ENCODE measurements at places on chromosomes 5 and 9.

DNA sequence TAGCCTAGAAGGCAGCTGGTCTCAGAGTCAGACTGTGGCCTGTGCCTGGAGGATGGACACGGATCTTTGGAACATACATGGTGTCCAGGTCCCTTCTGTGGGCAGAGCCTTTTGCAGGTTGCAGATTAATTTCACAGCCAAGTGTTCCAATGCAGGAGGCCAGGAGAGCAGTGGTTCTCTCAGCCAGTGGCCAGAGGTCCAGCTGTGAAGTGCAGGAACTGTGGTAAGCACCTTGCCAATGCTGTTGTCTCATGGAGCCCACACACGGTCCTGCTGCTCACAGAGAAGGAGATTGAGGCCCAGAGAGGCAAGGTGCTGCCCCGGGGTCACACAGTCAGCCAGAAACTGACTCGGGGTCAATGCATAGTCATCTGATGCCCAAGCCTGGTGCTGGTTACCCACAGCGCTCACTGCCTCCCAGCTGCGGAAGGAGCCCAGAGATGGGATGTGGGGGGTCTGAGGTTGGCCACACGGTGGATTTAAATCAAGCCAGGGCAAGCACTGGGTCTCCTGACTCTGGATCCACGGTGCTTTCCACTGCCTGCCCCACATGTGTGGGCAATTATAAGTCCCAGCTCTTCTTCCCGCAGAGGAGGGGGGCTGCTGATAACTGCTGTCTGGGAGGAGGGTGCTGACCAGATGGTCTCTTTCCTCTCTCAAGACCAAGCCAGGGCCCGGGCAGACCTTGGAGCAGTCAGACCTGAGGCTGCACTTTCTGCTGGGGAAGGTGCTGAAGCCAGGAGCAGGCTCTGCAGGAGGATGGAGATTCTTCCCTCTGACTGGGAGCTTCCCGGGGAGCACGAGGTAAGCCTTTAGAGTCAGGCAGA, 2.8 kb downstream of the PDGFRB start:
- DNase-seq: no peak

- DNase-seq: no peak
These were observed 35.2 kb upstream of the PITX1 start for GRCh38 chr5:135069016-135069770.

DNA sequence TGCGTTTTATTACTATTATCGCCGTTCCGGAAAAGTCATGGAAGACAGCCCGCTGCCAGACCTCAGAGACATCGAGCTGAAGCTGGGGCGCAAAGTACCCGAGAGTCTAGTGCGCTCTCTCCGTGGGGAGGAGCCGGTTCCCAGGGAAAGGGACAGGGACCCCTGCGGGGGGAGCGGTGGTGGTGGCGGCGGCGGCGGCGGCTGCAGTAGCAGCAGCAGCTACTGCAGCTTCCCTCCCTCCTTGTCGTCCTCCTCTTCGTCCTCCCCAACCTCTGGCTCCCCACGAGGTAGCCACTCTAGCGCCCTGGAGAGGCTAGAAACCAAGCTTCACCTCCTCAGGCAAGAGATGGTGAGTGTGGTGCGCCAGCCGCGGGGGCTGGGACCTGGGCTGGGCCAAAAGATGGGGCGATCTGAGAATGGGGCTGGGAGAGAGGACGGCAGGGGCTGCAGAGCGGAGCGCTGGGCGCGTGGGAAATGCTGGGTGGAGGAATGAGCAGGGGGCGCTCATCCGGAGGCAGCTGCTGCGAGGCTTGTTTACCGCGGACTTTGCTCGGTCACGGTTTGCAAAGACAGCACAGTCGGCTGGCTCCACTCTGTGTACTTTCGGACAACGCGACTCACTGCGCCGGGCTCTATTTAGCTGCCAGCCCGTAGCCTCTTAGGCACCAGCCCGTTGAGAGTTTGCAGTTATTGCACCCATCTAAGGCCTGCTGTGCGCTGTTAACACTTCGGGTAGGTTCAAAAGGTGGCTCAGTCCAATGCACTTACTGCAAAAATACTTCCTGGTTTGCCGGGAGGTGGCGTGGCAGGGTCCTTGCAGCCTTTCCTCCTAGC, 1.1 kb downstream of the LURAP1L start:
- DNase-seq: peak; percentile 42

DNA sequence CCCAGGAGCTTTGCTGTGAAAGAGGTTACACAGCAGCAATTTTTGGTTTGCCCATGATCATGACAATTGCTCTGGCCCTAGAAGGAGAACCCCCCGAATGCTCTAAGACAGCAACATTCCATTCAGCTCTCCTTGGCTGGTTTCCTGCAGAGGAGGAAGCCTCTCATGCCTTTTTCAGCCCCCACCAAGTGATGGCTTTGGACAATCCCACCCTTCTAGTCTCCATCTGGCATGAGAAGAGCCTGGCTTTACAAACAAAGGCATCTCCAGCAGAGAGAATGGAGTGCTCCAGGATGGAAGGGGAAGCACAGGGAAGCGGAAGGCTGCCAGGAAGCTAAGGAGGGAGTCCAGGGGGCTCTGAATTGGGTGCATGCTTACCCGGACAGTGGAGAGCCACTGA, 98.4 kb downstream of the CRB2 start:
- no peak for DNase-seq

DNA sequence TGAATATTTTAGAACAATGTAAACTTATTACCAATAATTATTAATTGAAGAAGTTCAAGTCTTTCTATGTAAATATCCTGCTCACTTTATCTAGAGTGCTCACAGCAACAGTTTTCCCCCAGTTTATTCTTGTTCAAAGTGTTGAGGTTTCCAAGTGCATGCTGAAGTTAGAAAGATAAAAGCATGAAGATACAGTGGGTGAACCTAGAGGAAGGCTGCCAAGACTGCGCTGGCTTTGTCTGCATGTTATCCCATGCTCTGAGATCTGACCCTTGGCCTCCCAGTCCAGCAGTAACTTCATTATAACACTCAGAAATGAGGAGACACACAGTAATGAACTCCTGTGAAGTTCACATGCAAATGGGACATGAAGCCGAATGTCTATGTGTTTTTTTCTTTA, 76.0 kb upstream of the PIP5K1B start:
- no peak for DNase-seq

DNA sequence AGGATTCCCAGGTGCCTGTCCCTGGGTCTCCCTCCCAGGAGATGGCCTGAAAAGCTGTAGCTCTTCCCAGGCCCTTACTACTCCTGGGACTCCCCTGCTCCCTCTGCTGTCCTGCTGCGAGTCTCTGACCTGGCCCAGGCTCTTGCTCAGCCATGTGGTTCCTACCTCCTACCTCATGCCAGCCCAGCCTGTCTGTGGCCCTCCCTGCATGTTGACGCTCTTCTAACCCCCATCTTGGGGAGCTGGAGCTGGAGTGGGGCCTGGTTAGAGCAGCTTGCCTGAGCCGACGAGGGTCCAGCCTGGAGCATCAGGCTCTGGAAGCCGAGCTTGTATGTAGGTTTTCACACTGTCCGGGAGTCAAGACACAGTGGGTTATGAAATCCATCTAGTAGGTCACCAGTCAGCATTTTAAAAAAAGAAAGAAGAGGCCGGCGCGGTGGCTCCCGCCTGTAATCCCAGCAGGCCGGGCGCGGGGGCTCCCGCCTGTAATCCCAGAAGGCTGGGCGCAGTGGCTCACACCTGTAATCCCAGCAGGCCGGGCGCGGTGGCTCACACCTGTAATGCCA, 244.4 kb downstream of the FANCC start:
- no peak for DNase-seq

DNA sequence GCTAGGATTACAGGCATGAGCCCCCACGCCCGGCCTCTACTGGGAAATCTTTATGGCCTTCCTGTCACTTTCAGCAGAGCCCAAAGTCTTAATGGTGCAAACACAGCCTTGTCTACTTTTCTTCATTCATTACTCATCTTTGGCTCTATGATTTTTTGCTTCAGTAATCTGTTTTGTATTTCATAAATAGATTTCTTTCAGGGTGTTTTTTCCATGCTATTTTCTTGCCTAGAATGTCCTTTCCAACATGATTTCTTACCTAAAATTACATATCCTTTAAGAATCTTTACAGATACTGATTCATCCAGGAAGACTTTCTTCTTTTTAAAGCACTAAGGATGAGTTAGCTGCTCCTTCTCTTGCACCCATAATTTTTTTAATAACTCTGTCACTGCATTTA, 213.0 kb downstream of the TAF11L14 start:
- no peak for DNase-seq

DNA sequence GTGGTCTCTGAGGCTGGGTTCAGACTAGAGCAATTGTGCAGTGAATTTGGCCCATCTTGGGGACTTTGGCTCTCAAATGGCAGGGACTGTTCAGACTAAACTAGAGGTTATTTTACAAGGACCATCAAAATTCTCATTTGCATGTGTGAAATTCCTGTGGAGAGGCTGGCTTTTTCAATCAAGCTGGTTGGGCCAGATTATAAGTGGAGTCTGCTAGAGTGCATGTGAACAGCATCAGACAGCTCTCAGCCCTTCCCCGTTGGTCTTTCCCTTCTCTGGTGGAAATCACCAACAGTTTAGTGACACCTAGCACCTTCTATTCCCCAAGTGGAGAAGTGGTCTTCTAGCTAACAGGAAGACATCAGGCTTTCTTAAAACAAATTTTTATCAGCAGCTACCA, 301.3 kb downstream of the CWC27 start:
- DNase-seq: no peak

DNA sequence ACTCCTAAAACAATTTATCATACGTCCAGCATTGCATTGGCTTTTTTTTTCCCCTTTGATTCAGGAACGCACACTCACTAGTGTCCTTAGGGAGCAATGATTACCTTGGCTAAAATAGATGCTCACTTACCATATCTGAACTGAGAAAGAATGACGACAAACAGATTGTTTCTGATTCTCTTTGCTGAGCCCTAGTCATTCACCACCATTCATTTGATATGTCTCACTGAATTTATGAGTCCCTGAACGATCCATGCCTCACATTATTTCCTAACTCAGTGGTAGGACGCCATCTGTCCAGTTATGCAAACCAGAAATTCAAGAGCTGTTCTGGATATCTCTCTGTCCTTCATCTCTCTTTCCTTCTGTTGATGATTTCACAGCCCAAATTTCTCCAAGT, 39.3 kb upstream of the DAB2 start:
- DNase-seq: no peak

GRCh38 chr9:93224591-93224990, 40.7 kb downstream of the WNK2 start:
- DNase-seq: peak; percentile 17

GRCh38 chr9:112364761-112365160, 15.1 kb upstream of the HSDL2 start:
- no peak for DNase-seq

DNA sequence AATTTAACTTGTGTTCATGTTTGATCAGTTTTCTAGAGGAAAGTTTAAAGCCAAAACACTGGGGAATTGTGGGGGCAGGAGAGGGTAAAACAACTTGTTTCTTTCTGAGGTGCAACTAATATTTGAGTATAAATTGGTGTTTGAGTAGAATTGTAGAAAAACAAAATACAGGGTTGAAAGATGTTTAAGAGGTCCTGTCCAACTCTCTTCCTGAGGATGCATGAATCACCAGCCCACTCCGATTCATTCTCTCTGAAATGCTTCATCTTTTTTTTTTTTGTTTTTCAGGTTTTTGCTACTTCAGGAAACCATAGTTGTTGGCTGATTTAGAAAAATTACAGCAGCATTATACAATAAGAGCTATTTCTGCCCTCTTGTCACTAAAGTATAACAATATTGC, 42.4 kb upstream of the TMC1 start:
- DNase-seq: no peak

DNA sequence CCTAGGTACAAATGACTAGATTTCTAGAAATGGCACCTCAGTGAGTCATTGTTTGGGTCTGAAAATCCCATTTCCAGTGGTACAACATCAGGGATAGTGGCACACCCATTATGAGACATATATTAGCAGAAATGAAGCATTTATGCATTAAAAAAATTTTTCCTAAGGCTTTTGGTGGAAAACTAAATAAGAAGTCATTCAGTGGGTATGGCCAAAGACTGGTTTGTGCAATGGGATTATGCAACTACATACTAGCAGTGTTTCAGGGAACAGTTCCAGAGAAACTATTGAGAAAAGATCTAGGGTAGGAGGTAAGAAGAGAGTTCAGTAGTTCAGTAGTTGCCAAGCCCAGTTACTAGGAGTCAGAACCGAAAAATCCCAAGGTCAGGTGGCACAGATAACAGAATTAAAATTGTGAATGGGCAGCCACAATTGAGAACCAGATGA, 106.5 kb upstream of the HAPLN1 start:
- DNase-seq: no peak

DNA sequence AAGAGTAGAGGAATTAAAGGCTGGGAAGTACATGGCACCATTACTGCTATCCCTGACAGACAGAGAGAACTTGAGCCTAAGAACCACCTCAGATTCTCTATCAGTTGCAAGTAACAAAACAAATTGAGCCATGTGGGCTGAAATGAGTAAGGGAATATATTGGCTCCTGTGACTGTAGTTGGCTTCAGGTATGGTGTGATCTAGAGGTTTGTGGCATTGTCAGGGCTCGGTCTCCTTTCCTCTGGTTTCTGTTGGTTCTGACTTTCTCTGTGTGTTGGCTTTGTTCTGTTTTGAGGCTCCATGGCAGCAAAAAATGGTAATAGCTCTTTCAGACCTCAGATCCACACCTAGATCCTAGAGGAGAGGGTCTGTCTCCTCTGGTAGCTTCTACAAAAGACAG, 5.7 kb downstream of the GALNT10 start:
- no peak for DNase-seq

DNA sequence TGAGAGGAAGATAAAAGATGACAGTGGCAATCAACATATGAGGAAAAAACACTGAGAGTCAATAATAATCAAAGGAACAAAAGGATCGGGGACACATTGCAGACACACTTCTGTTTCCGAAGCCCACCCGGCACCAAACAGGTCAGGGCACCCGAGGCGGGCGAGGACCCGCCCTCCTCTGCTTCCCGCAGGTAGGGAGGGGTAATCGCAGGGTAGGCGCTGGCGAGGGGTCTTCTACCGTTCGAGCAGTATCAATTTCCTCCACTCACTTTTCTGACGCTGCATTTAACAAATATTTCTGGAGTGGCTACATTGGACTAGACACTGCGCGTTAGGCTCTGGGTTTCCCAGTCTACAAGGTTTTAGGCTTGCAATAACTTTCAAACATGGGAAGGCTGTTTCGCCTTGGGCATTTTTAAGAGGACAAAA, 1.3 kb downstream of the TXN start:
- DNase-seq: no peak

- no peak for DNase-seq
These were observed 584.4 kb upstream of the ACO1 start for GRCh38 chr9:31799953-31800609.

GRCh38 chr9:126164796-126165525, 161.7 kb upstream of the MVB12B start:
- DNase-seq: no peak

- no peak for DNase-seq
These were observed 51.8 kb upstream of the FNIP1 start for GRCh38 chr5:131848662-131849061.

DNA sequence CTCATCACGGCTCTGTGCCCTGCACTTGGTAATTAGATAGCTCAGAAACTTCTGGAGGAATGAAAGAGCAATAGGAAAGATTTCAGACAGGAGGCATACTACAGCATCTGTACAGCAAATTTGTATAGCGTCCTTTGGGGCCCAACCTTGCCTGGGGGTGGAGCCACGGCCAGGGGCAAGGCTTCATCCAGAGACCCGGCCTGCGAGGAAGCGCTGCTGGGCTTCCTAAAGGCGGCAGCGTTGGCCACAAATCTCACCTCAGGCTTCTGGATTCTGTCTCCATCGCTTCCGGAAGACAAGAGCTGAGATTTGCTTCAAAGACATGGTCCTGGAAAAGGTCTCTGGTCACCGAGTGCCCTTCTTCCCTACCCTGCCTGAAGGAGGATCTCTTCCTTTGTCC, 12.2 kb upstream of the SPATA31D1 start:
- no peak for DNase-seq
